ENCODE measurements at places on chromosomes 11 and 22.

GRCh38 chr22:35777335-35777975 is 59.8 kb downstream of the APOL5 start:
- DNase-seq: no peak

DNA sequence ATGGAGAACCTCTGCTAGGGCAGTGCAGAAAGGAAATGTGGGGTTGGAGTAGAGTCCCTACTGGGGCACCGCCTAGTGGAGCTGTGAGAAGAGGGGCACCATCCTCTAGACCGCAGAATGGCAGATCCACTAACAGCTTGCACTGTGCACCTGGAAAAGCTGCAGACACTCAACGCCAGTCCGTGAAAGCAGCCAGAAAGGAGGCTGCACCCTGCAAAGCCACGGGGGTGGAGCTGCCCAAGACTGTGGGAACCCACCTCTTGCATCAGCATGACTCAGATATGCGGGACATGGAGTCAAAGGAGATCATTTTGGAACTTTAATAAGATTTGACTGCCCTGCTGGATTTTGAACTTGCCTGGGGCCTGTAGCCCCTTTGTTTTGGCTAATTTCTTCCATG is 8.7 kb downstream of the TSKU start:
- DNase-seq: no peak

GRCh38 chr22:43292630-43293018 is 50.5 kb downstream of the SCUBE1 start:
- no peak for DNase-seq

DNA sequence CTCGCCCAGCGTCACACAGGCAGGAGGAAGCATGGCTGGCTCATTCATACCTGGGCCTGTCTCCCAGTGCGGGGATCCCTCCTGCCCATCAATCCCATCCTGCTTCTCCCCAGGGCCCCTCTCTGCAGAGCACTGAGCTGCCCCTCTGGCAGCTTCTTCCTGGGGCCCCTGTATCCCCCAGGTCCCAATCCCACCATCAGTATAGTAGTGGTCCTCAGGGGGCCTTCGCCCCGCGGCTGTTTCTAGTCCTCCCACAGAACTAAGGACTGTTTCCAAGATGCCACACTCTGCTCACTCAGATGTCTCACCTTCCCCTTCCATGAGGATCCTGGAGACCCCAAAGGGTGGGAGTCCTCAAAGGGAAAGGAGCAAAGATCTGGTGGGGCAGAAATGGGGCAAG is 97.6 kb downstream of the PDE2A start:
- DNase-seq: no peak

DNA sequence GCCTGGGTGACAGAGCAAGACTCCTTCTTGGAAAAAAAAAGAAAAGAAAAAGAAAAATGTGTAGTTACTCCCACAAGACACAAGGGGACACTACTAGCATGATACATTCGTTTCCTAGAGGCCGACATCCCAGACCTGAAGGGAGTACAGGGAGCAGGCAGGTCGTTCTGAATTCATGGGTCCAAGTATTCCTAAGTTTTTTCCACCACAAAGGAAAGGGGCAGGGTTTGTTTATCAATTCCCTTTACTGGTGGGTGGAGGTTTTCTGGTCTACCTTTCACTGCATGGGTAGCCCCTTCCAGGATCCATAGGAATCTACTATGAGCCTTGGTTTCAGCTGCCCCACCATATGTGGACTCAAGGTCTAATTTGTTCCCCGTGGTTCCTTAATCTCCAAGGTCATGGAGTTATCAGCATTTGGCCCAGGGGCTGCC is 11.8 kb downstream of the TIGD3 start:
- DNase-seq: no peak
